ENCODE measurements at places on chromosomes 3 and 15.

- DNase-seq: no peak
Measured at GRCh38 chr3:155585384-155585783, 159.5 kb downstream of the PLCH1 start.

GRCh38 chr3:171326717-171327440, 133.3 kb downstream of the TNIK start:
- DNase-seq: no peak

DNA sequence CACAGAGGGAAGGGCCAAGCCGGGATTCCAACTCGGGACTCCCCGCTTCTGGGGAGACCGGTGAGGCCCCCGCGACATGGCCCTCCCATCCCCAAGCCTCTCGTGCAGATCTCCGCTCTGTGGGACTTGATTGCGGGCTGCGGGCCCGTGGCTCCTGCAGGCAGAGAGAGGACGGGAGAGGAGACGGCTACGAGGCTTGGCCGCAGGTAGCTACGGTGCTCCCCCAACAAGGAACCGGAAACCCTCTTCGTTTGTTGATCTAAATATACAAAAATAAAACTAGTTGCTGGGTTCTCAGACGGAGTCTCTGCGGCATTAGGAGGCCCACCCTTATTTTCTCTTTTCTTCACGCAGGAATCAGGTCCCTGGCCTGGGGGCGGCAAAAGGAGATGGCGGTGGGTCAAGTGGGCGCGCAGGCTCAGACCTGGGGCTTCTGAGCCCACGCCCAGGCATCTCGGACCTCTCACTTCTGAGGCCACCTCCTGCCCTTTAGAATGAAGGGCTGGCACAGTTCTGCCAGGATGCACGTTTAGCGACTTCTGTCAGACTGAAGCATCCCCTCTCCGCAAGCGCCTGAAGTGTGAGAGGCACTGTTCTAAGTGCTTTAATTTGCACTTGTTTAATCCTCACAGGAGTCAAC, 10.9 kb downstream of the GNB5 start:
- no peak for DNase-seq

- no peak for DNase-seq
Measured at GRCh38 chr15:92247649-92248242, 145.9 kb upstream of the ST8SIA2 start.

- DNase-seq: no peak
Measured at GRCh38 chr3:67461667-67462142, 192.7 kb downstream of the SUCLG2 start.

GRCh38 chr3:151491525-151491924, 30.7 kb upstream of the IGSF10 start:
- no peak for DNase-seq

DNA sequence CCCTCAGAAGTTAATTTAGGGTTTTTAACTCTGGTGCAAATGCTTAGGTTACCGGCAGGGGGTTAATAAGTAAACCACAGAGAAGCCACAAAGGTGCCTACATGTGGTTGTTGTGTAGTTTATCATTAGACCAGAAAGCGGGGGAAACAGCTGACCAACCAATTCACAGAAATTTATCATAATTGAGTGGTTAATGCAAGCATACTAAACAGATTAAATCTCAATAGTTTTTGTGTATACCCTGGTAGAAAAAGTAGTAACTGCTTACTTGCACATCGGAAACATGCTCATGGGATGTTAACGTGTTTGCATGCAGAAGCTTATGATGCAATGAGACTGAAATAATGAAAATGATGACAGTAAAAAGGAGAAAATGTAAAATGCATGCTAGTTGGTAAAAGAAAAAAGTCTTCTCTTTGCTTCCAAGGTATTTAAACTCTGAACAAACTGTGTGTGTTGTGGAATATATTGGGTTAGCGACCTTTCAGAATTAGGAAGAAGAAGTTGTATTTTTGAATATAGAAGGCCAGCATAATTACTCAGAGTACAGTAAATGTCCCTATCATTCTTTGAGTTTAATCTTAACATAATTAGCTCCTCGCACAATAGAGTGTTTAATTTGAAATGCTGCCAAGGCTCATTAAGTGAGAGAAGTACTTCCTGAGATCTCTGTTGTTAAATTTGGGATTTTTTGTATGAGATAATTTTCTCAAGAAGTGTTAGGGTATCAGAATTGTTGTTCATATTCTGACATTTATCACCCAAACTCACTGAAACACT, 316.2 kb downstream of the PTPRG start:
- DNase-seq: no peak

DNA sequence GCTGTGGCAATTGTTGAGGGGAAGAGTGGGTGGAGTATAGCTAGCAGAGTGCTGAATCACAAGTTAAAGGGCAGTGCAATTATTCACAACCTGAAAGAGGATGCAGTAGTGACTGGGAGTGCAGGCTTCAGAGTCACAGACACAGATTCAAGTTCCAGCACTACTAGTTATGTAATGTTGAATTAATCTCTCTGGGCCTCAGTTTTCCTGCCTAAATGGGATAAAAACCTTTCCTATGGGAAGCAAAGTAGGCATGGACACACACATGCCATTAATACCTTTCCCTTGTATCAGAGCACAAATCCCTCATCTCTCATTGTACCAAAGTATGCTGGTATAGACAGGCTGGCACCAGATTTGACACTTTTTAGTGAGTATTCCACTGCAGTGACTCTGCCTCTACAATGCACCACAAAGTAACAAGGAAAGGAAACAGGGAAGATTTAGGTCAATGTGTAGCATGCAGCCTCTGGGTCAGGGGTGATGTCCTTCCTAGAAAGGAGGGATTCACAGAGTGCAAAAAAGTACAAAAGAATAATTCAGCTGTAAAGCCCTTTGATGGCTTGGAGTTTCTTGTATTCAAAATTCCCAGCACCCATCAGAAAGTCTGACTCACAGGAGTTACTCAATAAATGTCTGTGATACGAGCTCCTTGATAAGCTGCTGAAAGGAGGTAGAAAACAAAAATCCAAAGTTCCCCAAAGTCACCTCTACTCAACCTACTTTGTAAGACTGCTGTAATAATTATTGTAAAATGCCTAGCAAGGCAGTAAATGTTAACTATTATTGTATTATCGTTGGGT, 507.5 kb upstream of the TGFBR2 start:
- no peak for DNase-seq

DNA sequence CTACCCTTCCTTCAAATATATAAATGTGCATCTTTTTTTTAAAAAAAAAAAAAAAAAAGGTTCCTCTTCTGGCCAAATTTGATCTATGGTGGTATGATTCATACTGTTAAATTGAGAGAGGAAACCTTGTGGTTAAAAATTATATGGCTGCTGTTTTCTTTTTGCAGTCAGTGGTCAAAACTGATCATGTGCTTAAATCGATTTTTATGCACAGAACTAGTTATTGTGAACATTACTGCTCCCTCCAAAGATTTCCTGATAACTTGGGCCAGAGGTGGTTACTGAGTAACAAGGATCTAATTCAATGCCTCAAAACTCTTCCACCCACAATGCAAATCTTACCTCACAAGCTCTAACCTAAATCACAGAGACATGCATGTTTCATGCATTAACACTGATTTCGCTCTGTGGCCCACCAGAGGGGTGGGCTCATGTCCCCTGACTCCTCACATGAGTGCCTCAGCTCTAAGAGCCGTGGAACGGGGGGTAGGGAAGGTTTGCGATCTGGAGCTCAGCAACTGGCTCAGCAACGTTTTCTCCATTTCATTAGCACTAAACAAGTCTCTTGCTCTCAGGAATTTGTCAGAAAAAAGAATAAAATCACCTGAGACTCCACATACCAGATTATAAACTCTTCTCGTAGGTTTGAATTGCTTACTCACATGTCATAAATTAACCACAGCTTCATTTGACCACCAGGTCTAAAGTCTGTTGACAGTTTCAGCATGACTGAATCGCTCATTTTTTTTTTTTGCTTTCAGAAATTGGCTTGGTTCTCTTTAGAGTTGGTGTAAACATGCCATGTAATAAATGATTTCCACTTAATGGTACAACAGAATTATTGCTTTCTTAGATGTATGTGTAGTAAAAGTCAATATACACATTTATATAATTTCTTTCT, 280.4 kb downstream of the CD47 start:
- DNase-seq: no peak

DNA sequence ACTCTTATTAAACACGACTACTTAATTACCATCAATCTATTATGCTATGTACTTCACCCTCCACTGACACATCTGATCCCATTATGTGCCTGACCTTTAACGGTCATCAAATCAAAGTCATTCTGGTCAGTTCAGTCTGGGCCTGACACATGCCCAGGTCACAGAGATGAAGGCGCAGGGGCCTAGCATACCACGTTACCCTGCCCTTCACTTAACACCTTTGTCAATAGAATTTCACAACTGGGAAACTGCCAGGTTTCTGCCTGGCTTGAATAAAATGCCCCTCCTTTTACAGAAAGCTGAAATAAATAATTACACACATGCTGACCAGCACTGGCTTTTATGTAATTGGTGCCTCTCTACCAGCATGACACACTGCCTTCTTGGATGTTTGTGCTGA, 39.5 kb downstream of the MECOM start:
- DNase-seq: no peak

DNA sequence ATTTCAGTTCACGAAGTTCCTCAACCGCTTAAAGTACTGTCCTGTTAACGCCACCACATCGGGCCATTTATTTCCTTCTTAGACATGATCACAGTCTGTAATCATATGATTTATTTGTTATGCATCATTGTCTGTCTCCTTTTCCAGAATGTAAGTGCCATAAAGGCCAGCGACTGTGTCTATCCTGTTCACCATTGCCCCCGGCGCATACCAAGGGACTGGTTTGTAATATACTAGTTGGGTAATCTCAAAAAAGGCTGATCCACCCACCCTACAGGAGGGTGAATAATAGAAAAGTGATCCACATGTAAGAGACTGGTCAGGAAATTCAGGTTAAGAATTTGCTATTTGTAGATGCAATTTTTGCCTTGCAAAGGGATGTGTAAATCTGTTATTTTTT, 41.9 kb downstream of the SLC6A20 start:
- no peak for DNase-seq

- DNase-seq: no peak
Measured at GRCh38 chr15:95698230-95698629, 632.3 kb upstream of the NR2F2 start.

DNA sequence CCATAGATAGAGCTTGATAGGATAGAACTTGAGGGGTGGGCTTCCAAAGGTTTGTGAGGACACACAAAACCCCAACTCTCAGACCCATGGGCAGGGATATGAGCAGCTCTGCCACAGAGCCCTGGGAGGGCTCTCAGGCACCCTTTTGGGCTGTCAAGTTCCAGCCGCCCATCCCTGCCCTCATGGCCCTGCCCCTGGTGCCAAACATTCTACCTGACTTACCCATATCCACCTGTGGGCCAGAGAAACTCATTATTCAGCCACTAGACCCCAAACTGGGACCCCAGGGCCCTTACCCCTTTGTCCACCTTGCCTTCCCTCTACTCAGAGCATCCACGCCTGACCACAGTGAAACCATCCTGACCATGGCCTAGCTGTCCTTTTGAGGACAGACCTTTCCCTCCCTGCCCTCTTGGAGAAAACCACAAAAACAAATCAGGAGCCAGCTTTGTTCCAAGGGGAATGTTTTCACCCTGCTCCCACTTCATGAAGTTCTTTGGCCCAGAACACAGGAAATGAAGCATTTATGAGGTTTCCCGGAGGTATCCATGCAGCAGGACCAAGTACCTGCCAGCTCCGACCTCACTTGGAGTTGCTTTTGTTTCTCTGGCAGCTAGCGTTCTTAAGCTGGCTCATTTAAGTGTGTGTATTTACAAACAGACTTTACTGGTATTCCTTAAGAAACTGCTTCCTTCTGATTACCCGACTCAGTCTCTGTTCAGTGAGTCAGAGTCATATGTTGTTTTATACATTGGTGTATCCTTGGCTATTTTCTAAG, 34.2 kb upstream of the GALNT15 start:
- no peak for DNase-seq

DNA sequence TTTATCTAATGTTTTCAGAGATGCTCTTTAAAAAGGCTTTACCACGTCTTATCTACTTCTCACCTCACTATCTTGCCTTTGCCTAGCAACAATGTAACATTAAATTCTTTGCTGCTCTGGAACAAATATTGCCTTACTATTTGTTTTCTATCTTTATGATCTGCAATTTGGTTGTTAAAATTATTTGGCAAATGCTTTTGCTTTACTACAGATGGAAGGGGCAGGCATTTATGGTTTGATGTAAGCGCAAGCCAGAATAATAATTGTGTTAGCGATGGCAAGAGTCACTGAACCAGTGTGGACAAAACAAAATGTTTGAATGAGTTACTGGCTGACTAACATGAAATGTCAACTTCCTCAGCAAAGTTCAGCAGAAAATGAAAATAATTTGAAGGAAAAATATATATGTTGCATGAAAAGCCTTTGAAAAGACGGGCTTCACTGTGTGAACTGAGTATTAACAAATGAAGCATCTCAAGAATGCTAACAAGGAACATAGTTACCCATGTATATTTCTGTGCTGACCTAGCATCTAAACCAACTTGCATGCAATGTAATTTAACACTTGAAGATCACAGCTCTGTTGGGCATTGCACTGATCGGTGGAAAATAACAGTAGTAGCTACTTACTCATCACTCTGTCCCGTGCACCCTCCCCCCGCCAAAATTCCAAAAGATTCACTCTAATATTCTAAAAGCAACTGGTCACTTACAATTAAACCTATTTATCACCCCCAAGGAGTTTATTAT, 454.0 kb upstream of the ARHGEF26 start:
- DNase-seq: no peak

- no peak for DNase-seq
Measured at GRCh38 chr3:45798034-45798433, 1.7 kb upstream of the SLC6A20 start.

DNA sequence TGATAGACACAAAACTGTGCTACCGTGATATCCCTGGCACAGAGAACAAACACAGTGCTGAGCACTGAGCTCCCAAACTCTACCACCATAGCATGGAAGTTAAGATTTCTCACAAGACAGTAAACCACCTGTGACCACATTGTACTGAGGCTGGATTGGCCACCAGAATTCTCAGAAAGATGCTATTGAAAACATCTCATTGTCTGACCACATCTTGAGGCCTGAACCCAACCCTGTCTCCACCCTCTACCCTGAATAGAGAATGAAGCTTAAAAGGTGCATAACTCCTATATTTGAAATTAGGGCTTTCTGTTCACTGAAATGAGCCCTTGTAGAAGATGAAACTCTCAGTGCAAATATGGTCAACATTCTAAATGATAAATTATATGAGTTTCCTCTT, 281.3 kb upstream of the NPAP1 start:
- DNase-seq: no peak

DNA sequence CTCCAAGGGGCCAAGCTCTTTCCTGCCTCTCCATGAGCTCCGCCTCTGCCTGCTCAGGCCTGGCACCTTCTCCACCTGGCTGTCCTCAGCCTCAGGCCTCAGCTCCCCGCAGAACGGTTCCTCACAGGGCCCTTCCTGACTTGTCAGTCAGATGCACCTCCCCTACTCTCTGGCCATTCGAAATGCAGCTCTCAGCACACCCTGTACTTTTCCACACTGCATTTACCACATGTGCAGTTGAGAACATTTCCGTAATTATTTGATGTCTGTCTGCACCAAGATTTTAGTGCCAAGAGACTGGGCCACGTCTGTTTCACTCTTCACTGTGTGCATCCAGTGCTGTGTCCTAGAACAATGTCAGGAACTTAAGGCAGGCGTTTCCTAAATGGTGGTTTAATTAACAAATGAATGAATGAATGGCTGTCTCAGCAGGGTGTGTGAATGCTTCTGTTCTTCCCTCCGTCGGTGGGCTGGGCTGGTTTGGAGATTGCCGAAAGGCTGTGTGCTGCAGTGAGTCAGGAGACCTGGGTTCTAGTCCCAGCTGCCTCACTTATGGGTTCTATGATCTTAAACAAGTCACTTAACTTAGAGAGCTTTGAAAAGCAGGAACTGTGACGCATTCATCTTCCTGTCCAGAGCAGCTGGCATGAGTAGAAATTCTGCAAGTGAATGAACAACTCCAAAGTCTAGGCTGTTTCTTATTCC, 5.4 kb downstream of the MUC4 start:
- DNase-seq: no peak
